ENCODE measurements at places on chromosomes 1 and 21. TPM values are rescaled to one million over a fixed set of nuclear protein-coding genes. Genes with fewer than 3 reads are reported as not detected.

The IL12RB2 gene
- 1.3 TPM for total RNA-seq

The ALX3 gene
- not detected for total RNA-seq

GRCh38 chr1:47724432-47724999 lies 272.7 kb downstream of the TRABD2B start:
- DNase-seq = no peak

The UBL4B gene
- total RNA-seq = not detected

DNA sequence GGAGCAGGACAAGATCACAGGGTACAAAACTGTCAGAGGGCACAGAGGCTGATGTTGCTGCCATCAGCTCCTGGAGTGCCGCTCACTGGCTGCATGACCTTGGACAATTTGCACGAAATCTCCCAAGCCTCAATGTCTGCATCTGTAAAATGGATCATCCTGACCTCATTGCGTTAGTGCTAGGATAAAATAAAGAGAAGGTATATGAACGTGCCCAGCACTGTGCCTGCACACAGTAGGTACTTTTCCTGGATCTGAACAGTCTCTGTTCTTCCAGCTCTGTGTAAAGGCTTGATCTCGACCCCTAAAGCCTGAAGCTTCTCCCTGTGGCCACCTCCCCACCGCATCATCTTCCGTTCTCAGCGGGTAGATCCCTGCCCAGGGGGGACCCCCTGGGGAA lies 12.9 kb downstream of the TNFRSF1B start:
- DNase-seq = no peak

GRCh38 chr1:210098356-210098755 lies 134.2 kb upstream of the SERTAD4 start:
- no peak for DNase-seq

- DNase-seq = no peak
Observed at GRCh38 chr1:24206516-24207394, 19.7 kb upstream of the IFNLR1 start.

The HIVEP3 gene
- 11.6 TPM for total RNA-seq

- DNase-seq = no peak
Observed at GRCh38 chr1:31605908-31606427, 11.5 kb upstream of the HCRTR1 start.

DNA sequence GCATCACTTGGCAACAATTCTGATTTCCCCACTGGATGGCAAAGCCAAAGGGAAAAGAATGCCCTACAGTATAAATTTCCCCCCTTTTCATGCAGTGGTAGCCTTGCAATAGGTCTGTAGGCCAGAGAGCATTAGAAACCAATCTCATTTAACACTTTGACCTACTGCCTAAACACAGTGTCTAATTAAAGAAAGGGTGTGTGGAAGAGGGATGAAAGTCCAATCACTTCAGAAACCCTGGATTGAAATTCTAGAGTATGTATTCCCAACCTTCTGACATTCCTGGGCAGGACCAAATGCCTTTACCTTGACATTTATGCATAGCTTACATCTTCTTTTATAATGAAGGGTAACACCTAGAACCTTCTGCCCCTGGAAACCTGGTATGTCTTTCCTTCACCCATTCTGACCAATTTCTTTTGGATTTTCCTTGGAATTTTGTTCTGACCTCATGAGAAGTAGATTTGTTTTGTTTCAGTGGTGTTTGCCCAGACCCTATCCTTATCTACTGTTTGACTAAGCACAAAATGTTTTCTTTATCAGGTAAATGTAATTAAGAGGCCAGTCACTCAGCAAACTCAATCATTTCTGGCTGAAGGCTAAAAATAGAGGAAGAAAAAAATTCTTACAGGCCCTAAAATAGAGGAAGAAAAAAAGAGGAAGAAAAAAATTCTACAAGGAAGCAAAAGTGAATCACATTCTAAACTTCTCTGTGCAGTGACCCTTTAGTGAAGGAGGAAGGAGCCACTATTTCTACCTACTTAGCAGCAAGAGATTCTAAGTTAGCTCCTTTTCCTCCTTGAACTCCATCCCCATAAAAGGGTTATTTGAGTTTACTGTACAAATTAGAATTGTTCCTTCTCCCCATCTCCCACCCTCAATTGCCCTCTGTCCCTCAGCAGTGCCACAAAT lies 129.5 kb upstream of the DSCAM start:
- no peak for DNase-seq

The IGSF3 gene
- total RNA-seq = 15.8 TPM

- no peak for DNase-seq
Observed at GRCh38 chr1:186915555-186915954, 86.8 kb downstream of the PLA2G4A start.

GRCh38 chr1:54686155-54686554 lies 29.5 kb upstream of the TTC4 start:
- no peak for DNase-seq

The CELA2A gene
- total RNA-seq = not detected

The KLF17 gene
- total RNA-seq = 0.47 TPM
